ENCODE measurements at places on chromosomes 2 and 18.
A peak's percentile ranks its signal among the peaks of the same experiment; 100 is the strongest.

GRCh38 chr2:159613651-159614285, 2.6 kb downstream of the BAZ2B start:
- no peak for DNase-seq

DNA sequence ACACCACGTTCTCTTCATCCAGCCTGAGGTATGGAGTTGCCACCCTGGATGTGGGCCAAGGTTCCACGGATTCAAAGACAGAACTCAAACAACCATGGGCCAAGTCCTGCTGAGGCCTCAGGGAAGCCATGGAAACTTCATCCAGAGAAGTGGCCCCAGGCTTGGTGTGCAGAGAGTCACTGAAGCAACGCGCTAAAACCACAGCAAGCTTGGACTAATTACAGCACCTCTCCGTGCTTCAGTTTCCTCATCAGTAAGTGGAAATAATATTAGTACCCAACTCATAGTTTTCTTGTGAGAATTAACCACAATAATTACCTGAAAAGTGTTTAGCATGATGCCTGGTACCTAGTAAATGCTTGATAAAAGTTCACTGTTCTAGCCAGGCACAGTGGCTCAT, 19.2 kb upstream of the AP1S3 start:
- no peak for DNase-seq

GRCh38 chr2:38076710-38077430, 919 bp upstream of the CYP1B1 start:
- peak; percentile 73 for DNase-seq

DNA sequence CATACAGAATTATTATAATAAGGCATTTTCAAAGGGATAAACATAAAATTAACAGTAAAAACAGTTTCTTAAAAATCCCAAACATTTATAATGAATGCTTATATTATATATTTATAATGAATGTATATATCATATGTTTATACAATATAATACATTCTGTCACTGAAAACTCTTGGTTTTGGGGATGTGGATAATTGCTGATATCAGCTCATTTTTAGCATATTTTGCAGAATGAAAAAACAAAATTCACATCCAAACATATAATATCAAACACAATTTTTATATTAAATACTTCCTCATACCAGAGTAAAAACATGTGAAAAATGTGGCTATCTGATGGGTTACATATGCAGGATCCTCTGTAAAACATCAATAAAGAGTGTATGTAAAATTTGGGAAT, 202.7 kb upstream of the KLHL14 start:
- DNase-seq, result no peak

- DNase-seq, result no peak
These were observed 32.3 kb upstream of the NABP1 start for GRCh38 chr2:191645434-191646162.

- no peak for DNase-seq
These were observed 65.5 kb downstream of the EPB41L3 start for GRCh38 chr18:5478261-5478660.

DNA sequence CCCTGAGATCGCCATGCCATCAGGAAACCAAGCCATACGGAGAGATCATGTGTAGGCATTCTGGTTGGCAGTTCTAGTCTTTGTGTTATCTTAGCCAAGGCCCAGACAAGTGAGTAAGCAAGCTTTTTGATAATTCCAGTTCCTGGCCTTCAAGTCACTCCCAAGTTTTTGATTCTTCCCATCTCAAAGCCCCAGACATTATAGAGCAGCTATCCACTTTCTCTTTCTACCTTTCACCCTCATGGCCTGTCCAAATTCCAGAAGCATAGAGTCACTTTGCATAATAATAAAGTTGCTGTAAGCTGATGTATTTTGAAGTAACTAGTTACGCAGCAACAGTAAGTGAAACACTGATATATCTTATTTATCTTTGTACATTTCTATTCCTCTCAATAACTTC, 26.8 kb upstream of the IL1RL1 start:
- DNase-seq, result no peak

- DNase-seq, result no peak
These were observed 15.2 kb downstream of the CAPG start for GRCh38 chr2:85394976-85395375.

GRCh38 chr2:171996021-171996420, 3.7 kb upstream of the METAP1D start:
- no peak for DNase-seq

DNA sequence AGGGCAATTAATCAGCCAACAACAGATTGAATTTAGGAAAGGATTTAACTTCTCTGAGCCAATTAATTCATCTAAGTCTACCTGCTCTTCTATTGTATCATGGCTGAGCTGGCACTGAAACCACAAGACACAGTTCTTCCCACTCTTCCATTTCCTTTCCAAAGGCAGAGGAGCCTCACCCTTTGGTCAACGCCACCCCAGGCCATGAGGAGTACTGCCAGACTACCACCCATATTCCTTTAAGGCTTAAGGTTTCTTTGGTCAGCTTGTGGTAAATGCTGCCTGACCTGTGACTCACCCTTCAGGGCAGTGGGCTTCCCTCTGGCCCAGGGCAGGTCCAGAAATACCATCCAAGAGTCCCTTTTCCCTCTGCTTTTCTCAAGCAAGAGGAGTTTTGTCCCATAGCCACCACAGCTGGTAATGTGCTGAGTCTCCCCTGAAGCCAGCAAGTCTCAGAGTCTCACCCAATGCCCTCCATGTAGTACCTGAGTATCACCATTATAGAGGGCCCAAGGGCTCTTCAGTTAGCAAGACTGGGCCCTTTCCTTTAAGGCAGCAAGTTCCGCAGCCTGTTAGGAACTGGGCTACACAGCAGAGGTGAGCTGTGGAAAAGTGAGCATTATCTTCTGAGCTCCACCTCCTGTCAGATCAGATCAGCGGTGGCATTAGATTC, 900.5 kb upstream of the CRIM1 start:
- no peak for DNase-seq

GRCh38 chr2:129139380-129139779, 820.7 kb upstream of the HS6ST1 start:
- DNase-seq, result no peak

DNA sequence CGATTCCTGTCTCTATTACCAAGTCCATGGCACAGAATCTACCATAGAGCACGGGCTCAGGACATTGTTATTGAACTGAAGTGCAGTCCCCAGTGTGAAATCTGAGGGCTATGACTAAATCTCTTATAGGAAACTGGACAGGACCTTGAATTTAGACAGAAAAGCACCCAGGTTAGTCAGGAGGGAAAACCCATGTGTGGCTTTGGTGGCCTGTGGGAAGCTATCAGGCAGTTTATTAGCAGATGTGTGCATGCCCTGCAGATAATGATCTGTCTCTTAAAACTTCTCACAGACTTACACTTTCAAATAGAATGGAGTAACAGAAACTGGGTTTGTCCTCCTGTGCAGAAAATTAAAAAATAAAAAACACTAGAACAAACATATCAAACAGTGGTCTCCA, 610.0 kb upstream of the RAB6C start:
- no peak for DNase-seq
